A673 (cell line): ENCODE measurements at places on chromosomes 7 and 10.

- no peak for DNase-seq
Measured at GRCh38 chr7:64787295-64787694, 6.9 kb upstream of the ZNF138 start.

DNA sequence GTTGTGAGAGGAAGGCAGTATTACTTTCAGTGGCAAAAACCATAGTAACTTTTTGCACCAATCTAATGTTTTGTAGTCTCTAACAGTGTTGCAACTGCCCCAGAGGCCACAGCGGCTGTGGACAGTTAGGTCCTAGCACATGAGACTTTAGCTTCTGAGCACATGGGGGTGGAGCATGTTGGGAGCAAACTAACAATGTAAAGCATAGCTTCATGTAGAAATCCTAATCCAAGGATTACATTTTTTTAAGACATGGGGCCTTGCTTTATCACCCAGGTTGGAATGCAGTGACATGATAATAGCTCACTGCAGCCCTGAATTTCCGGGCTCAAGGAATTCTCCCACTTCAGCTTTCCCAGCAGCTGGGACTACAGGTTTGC, 49.0 kb downstream of the LAMB1 start:
- no peak for DNase-seq

GRCh38 chr7:922334-923107, 32.0 kb downstream of the ADAP1 start:
- no peak for DNase-seq

DNA sequence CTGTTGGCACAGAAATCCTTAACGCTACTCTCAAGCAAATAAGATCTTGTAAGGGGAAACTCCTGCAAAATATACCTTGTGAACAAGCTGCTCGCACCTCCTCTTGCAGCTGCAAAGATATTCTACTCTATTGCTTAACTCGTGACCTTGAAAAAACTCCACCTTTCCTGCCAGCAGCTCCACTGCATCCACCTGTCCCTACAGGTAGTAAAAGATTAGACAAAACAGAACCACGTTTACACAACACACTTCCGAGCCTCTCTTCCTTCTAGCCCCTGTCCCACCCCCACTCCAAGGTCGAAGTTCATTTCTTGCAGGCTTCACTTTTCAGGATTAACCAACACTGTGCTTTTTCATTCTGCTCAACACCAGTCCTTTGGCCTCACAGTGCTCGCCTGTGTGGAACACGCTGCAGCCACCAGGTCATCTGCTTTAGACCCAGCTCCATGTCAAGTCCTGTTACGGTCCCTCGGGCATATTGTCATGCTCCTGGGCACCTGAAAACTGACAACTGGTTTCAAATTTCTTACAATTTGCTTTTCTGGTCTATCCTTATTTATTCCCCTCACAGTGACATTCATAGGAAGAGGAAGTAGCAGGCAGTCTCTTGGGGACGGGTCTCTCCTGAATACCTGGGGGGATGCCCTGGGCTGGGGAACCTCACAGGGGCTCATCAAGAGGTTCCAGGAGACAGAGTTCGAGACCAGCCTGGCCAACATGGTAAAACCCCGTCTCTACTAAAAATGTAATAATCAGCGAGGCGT, 165.8 kb upstream of the KLF14 start:
- DNase-seq, result no peak
